ENCODE measurements at places on chromosomes 6 and 20. TPM values are rescaled to one million over a fixed set of nuclear protein-coding genes. Genes with fewer than 3 reads are reported as not detected.

Gene SAMD3
- 2.4 TPM for total RNA-seq

DNA sequence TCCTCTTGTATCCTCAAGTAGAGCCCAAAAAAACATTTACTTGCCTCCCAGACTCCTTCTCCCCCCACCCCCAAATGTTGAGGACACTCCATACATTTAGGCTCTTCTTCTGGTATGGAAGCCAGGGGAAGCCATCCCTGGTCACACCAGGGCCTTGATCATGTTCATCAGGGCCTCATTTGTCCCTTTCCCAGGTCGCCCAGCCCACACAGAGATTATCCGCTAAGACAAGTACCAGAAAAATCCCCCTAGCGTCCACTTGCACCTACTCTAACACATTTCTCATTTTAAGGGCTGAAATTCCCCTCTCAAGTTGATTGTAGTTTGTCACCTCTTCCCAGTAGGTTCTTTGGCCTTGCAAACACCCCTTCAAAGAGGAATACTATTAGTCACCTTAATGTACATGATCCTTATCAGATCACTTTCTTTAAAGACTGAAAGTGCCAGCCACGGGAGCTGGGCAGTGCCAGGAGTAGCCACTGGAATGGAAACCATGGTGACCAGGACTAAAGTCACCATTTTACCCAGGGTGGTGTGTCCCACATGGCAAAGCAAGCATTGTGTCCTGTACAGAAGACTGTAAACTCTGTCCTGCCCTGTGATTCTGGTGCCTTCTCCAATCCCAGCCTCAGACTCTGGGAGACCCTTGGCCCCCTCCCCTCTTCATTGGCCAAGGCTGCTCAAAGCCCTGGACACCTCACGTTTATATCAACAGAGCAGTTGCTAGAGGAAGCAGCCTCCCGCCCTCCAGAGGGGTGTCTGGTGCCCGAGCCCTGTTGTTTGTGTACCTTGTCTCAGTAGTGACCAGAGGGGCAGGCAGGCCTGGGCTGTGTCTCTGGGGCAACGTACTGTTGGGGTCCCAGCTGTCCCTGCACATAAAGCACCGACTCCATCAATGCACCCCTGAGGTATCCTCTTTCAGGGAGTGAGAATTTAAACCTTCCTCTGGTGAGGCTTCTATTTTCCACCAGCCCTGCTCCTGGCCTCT, 5.0 kb upstream of the APOBEC2 start:
- no peak overlapping the region for H3K27ac ChIP-seq
- H3K27me3 ChIP-seq: no peaks in the 10 kb centered on the region
- H3K36me3 ChIP-seq: no peaks in the 10 kb centered on the region
- H3K4me1 ChIP-seq: peaks cover 34% of the 10 kb centered on the region

DNA sequence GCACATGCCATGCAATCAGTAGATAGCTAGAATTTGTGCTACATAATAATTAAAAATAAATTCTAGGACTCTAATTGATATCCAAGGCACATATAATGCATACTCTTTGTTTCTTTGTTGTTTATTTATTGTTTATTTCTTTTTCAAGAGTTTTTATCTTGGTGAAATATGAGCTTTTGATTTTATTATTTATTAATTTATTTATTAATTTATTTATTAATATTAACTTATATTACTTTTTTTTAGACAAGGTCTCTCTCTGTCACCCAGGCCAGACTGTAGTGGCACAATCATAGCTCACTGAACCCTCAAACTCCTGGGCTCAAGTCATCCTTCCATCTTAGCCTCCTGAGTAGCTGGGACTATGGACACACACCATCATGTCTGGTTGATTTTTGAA, 519.9 kb downstream of the HAO1 start:
- no peaks in the 10 kb centered on the region for H3K27me3 ChIP-seq
- H3K4me1 ChIP-seq: no peaks in the 10 kb centered on the region
- H3K4me3 ChIP-seq: no peak overlapping the region
- H3K27ac ChIP-seq: no peak overlapping the region

GRCh38 chr6:71287038-71287437, 1.6 kb upstream of the OGFRL1 start:
- peak; percentile 42 for DNase-seq
- no peak overlapping the region for H3K27ac ChIP-seq
- no peaks in the 10 kb centered on the region for H3K36me3 ChIP-seq
- no peaks in the 10 kb centered on the region for H3K27me3 ChIP-seq
- no peak overlapping the region for H3K4me3 ChIP-seq

- H3K4me3 ChIP-seq: no peak overlapping the region
- peaks cover 4% of the 10 kb centered on the region for H3K4me1 ChIP-seq
- DNase-seq: no peak
- H3K36me3 ChIP-seq: no peaks in the 10 kb centered on the region
- no peaks in the 10 kb centered on the region for H3K27me3 ChIP-seq
- no peak overlapping the region for H3K27ac ChIP-seq
Measured at GRCh38 chr20:45258664-45259063, 4.3 kb upstream of the SLPI start.
